CD4-positive, alpha-beta T cell treated with Interferon alpha-2 for 1 hour (primary cell): ENCODE measurements at places on chromosomes 2 and 18.

DNA sequence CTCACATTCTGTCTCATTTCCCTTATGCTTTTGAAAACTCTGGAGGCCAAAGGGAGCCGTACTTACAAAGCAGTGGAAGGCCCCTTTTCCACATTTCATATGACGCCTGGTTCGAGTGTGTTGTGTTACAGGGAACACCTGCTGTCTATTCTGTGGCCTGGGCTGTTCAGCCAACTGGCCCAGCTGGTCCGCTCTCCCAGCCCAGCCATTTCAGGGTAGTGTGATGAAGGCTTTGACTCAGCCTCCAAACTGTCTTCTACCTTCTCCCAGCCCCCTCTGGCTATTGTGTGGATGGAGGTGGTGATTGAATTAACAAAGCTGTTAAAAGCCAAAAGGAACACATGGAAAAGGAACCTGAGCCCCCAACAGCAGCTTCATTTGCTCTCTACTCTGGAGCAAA lies 233.8 kb downstream of the ICOS start:
- no peak for DNase-seq

DNA sequence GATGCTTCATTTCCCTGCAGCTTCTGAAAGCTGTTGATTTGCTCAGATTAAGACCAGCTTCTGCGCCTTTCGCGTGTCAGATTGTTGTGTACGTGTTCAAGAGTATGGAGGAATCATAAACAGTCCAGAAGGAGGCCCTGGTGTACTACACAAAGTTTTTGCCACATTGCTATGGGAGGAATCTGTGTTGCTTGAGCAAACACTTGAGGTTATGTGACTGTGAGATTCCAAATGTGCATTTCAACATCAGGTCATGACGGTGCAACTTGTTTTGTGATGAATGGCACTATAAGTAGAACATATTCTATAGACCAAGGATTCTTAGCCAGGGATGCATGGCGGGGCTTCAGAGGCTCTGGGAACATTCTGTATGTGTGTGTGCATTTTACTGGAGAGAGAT lies 35.0 kb downstream of the SRSF7 start:
- no peak for DNase-seq

DNA sequence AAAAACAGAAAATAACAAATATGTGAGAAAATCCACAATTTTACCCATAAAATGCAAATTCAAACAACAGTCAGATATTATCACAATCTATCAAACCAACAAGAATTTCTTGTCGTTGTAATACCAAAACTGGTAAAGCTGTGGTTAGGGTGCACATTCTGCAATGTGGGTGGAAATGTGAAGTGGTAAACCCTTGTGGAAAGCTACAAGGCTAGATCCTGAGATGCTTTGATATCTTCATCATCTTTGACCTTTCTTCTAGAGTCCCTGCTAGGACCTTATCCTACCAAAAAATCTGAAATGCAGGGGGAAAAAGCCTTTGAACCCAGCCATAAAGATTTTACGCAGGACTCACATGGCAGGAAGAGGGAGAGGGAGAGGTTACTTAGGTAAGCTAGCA lies 17.2 kb upstream of the ATG16L1 start:
- no peak for DNase-seq

GRCh38 chr2:133422931-133423351 lies 145.3 kb downstream of the NCKAP5 start:
- no peak for DNase-seq

DNA sequence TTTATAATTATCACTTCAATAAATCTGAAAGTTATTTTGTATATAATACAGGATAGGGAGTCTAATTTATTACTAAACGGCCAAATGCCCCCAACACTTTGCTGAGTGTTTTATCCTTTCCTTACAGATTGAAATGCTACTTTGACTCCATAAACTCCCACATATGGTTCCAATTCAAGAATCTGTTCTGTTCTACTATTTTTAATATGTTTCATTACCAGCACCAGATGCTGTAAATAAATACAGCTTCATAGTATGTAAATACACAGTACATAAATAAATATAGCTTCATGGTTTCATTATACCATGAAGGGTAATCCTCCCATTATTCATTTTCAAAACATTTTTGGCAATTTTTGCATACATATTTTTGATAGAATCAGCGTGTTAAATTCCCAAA lies 34.0 kb upstream of the MREG start:
- DNase-seq, result no peak

- DNase-seq, result no peak
Observed at GRCh38 chr18:8816220-8816619, 110.9 kb downstream of the MTCL1 start.

DNA sequence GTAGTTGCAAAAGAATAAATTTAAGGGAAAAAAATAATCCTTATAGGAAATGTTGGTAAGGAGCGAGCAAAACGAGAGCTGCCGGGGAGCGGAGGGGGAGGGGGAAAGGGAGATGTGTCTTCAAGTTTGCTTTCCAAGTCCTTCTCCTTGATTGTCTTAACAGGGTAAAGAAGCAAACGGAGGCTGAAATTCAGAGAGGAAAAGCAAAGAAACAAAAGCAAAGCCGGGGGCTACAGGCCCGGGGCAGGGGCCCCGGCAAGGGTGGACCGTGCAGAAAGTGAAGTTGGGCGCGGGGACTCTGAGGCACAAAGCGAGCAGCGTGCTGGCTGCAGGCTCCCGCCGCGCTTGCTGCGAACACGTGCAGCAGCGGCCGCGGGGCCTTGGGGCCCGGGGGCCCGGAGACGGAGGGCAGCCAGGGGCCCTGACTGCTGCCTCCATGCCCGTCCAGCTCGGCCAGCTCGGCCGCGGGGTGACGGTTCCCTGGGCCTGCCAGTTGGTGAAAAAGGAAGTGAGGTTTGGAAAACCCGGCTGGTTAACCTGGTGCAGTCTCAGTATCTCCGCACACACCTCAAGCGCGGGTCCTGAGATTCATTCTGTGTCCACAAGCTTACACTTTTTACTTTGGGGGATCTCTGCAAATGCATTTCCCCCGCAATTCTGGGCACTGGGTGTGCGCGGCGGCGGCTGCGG lies 4.1 kb downstream of the BCL11A start:
- DNase-seq, result no peak

DNA sequence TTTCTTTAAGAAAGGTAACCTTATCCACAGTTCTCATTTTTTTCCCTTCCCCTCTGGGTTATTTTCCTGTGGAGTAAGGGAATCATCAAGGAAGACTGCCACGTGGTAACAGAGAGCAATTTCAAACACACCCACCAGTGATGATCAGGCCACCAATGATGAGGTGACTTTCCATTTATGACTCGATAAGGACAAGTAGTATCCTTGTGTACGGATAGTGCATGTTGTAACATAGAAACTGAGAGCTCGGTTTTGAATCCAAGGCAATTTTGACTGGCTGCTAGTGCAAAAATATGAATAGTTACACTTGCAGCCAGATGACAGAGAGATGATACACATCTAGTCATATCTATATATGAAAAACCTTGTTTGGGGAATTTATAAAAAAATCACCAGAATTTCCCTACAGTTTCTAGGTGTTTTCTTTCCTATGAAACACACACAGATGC lies 143.6 kb upstream of the TCF4 start:
- no peak for DNase-seq

DNA sequence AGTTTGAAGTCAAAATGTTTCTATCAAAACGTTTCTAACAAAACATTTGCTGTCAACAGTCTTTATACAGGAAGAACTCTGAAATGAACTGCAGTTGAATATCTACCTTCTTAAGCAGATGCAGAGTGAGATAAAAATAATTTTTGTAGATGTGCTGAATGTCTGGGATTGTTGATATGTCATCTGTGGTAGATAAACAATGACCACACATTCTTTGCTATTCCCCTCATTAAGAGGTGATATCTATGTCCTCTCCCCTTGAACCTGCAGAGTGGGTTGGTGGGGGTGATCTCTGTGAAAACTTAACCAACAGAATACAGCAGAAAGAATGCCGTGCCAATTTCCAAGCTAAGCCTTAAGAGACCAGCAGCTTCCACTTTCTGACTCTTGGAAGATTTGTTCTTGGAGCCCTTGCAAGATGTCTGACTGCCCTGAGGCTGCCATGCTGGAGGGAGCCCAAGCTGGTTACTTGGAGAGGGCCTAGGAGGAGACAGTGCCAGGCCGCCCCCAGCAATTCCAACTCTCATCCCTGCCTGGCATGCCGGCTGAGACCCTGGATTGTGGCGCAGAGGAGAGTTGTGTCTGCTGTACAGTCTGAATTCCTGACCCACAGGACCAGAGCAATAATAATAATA lies 80.8 kb downstream of the COLEC12 start:
- DNase-seq, result no peak

DNA sequence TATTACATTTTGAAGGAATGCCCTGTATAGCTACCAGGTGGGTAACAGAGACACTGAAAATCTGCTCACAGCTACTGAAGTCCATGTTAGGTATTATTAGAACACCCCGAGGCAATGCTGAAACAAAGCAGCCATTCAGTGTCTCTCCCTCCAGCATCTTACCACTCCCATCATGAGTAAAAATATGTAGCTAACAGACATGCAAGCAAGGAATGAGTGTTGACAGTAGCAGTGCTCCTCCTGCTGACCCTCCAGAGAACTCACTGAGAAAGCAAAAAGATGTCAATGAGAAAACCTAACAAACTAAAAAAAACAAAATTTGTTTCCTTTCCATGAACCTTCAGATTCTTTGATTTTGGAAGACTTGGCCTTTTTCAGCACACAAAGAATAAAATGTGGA lies 393.9 kb downstream of the LRRTM1 start:
- no peak for DNase-seq

- DNase-seq, result no peak
Observed at GRCh38 chr18:67417864-67418523, 98.5 kb downstream of the DSEL start.

DNA sequence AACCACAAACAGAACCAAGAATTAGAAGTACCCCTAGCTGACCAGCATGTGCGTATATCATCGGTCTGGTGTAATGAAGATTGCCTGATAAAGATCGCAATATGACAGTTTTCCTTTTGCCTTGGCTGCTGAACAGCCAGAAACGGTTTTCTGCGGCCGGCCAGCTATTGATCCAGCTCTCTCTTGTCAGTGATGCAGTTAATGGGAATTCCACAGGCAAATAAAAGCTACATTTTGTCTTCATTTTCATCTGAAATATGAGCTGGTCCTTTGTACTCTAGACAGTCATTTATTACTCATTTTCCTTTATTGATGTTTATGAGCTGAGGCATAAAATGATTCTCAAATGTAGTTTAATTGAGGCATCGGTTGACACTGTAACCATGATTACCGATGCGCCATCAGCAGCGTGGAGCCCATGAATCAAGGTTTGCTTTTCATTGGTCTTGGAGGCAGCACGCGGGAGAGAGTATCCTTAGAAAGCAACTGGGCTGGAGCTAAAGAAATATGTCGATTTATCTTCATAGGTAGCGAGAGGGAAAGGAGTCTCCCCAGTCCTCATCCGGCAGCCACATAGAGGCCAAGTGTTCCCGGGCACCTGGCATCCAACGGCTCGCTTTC lies 535.2 kb downstream of the GALR1 start:
- DNase-seq, result no peak

DNA sequence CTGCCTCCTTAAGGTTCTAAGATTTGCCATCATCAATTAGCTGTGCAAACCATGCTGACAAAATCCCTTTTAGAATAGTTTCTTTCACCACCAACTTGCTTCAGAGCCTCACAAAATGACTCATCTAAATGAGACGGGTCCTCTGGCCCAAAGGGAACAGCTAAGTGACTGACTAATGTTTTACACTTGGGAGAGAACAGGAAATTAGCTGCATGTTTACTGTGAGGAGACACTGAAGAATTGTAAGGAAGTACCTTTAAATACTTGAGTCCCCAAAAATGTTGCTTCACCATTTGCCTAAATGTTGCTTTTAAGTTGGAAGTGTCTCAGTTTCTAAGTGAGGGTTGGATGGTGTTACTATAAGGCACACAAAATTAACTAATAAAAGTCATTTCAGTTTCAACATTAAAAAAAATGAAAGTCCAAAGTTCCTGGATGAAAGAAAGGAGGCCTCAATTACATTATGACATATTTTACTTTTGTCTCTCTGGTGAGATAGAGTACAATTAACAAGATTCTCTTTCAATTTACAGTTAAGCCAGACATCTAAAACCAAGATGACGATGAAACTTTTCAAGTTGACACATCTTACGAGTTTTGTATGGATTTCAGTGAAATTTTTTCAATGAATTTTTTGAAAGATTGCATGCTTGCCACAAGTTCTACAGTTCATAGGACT lies 229.1 kb upstream of the FN1 start:
- DNase-seq, result peak; percentile 12

- no peak for DNase-seq
Observed at GRCh38 chr18:77146249-77147080, 13.9 kb upstream of the MBP start.

DNA sequence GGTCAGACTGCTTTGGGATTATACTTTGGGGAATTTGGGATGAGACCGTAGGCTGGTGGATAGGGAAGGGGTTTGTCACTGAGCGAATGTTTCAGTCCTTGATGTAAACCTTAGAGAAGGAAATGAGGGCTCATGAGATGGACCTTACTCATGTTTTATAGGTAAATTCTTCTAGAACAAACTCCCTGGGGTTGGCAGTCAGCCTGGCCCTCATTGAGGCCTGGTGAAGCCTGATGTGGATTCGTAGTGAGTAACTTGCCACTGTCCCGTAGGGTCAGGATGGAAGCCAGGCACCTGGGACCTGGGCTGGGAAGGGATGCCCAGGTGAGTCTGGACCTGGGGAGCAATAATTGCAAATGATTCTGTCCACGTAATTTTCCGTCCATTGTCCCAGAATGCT lies 258.3 kb downstream of the LPIN1 start:
- no peak for DNase-seq

- DNase-seq, result no peak
Observed at GRCh38 chr2:133503323-133503722, 64.9 kb downstream of the NCKAP5 start.
